ENCODE measurements at places on chromosomes 4 and X.

DNA sequence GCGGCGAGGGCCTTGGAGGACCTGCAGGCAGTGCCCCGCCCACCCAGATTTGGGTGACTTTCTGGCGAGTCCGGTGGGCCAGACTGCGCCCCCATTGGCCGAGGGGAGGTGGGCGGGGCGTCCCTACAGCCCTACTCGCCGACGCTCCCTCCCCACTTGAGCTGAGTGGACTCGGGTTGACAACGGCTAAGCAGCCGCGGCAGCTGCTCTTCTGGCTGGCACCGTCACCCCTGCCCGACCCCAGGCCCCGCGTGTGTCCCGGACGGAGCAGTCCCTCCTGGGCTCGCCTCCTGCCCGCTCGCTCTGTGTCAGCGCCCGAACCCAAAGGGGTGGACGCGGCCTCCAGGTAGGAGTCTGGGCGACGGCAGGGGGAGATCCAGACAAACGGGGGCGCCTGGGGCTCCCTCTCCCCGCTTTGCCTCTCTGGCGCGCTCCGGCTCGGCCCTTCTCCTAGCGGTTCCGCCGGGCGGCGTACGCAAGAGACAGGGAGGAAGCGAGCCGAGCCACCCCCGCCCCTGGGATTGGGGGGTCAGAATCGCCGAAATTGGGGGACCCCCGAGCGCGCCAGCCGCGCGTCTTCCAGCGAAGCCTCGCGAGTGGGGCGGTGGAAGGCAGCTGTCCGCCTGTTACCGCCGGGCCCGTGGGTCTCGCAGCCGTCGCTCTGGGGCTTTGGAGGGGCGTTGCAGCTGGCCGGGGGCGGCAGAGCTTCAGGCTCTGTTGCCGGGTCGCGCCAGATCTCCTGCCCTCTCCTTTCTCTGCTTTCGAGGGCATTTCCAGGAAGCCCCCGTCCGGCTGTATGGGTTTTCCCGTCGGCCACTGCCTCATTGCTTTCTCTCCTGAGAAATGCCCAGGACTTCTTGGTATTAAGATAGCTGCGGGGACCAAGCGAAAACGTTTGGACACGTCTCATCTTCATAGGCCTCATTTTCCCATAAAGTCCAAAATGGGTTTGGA lies 46.3 kb downstream of the STARD8 start:
- H3K4me3 ChIP-seq, result peak overlapping the region; percentile 18
- H3K4me1 ChIP-seq, result peaks cover 13% of the 10 kb centered on the region
- DNase-seq, result no peak
- no peaks in the 10 kb centered on the region for H3K36me3 ChIP-seq

DNA sequence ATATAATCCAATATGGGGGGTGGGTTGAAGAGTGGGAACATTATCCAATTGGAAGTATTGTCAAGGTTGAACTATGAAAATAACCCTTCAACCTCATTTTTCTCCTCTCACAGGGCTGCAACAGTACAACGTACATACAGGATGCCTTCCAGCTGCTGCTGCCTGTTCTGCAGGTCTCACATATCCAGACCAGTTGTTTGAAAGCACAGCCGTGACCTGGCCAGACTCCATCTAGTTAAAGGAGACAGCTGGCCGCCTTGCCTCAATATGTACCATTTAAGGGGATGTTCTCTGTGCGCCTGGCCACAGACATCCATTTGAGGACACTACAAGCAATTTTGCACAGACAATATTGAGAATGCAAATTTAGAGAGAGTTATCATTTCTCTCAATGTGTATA lies 75.7 kb downstream of the FAM114A1 start:
- H3K27me3 ChIP-seq, result no peaks in the 10 kb centered on the region
- H3K27ac ChIP-seq, result no peak overlapping the region
- H3K4me3 ChIP-seq, result no peak overlapping the region
- H3K4me1 ChIP-seq, result no peaks in the 10 kb centered on the region

- H3K36me3 ChIP-seq, result no peaks in the 10 kb centered on the region
- H3K27ac ChIP-seq, result no peak overlapping the region
- DNase-seq, result peak; percentile 77
- no peaks in the 10 kb centered on the region for H3K27me3 ChIP-seq
- no peak overlapping the region for H3K4me3 ChIP-seq
Observed at GRCh38 chrX:81195712-81196111, 6.0 kb downstream of the HMGN5 start.

DNA sequence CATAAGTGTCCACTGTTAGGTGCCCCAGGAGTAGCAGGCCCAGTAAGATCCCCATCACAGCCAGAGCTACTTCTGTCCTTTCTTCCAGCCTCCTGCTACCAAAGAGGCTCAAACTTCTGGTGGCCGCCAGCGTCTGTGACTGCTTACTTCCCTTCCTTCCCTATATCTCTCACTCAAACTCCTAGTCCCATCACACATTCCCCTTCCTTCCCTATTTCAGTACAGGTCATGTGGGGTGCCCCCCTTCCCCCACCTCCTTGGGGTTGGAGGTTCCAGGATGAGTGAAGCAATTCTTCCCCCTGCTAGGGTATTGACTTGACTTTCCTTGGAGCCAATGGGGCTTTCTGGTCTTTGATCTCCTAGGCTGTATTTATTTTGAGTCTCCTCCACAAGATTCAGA lies at the start of gene VSIG4:
Gene VSIG4 (minus strand): TSS at position 137 of the 400 bp plus-strand sequence. CDS start 82 bp downstream, at position 55.
- no peaks in the 10 kb centered on the region for H3K27me3 ChIP-seq
- H3K4me1 ChIP-seq, result peaks cover 10% of the 10 kb centered on the region
- no peaks in the 10 kb centered on the region for H3K36me3 ChIP-seq
- no peak within 1 kb of the TSS for H3K4me3 ChIP-seq
- no peak within 1 kb of the TSS for H3K27ac ChIP-seq
- DNase-seq, result no peak

GRCh38 chr4:169070895-169071218 lies 60.8 kb upstream of the CBR4 start:
- no peaks in the 10 kb centered on the region for H3K27me3 ChIP-seq
- H3K4me1 ChIP-seq, result peaks cover 8% of the 10 kb centered on the region
- H3K36me3 ChIP-seq, result no peaks in the 10 kb centered on the region
- H3K4me3 ChIP-seq, result no peak overlapping the region
- no peak for DNase-seq

DNA sequence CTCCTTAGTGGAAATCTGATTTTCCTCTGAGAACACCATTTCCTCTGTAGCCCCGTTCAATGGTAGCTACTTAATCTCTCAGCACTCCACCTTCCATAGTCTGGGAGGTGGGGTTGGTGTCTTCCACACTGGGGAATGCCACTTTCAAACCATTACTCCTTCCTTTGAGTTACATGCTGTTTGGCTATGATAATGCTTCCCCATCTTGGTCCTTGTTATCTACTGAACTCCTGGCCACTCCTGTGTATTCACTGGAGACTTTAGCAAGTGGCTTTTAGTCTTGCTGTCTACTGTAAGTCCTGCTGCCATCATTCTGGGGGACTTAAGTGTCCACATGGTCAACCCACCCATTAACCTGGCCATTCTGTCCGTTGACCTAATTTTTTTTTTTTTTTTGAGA lies 63.9 kb upstream of the SMIM10 start:
- no peak for DNase-seq
- no peaks in the 10 kb centered on the region for H3K4me1 ChIP-seq
- H3K36me3 ChIP-seq, result no peaks in the 10 kb centered on the region
- no peak overlapping the region for H3K27ac ChIP-seq
- no peaks in the 10 kb centered on the region for H3K27me3 ChIP-seq
- H3K4me3 ChIP-seq, result no peak overlapping the region

DNA sequence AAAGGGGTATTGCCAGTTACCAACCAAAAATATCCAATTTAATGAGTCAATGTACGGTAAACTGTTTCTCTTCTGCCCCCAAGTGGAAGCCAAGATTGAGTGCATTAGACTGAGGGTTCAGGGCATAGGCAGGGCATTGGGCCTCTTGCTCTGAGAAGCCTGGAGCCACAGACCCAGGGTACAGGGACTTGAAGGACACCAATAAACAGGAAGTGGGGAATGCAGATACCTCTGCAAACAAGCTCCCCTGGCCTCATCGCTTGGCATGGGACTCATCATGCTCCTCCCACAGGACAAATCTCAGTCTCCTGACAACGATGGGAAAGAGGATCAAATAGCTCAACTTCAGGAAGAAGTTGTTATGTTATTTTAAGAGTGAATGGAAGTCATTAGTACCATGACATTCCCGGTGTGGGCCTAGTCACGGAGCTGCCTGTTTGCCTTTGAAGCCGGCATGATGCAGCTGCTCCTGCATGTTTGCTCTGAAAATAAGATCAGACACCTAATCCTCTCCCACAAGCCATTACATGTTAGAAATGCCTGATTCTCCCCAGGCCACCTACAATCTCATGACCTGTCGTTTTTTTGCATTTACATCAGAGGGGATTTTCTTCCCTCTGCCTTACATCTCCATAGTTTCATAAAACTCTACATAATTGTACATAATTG lies 224.2 kb downstream of the RCHY1 start:
- DNase-seq, result no peak
- H3K4me1 ChIP-seq, result no peaks in the 10 kb centered on the region
- no peaks in the 10 kb centered on the region for H3K27me3 ChIP-seq
- H3K27ac ChIP-seq, result no peak overlapping the region

GRCh38 chr4:150366487-150366999 lies 215.4 kb upstream of the MAB21L2 start:
- H3K36me3 ChIP-seq, result no peaks in the 10 kb centered on the region
- no peak overlapping the region for H3K4me3 ChIP-seq
- no peaks in the 10 kb centered on the region for H3K27me3 ChIP-seq
- DNase-seq, result no peak
- no peaks in the 10 kb centered on the region for H3K4me1 ChIP-seq
- H3K27ac ChIP-seq, result no peak overlapping the region

- H3K27me3 ChIP-seq, result no peaks in the 10 kb centered on the region
- H3K27ac ChIP-seq, result no peak overlapping the region
- H3K36me3 ChIP-seq, result no peaks in the 10 kb centered on the region
- H3K4me1 ChIP-seq, result no peaks in the 10 kb centered on the region
Observed at GRCh38 chrX:77143907-77144306, 303.3 kb upstream of the FGF16 start.

GRCh38 chr4:110667670-110668069 lies 44.8 kb upstream of the PITX2 start:
- H3K27ac ChIP-seq, result no peak overlapping the region
- no peaks in the 10 kb centered on the region for H3K4me1 ChIP-seq
- no peaks in the 10 kb centered on the region for H3K36me3 ChIP-seq
- DNase-seq, result no peak

- no peak for DNase-seq
- no peak overlapping the region for H3K27ac ChIP-seq
- no peaks in the 10 kb centered on the region for H3K4me1 ChIP-seq
- peaks cover 21% of the 10 kb centered on the region for H3K36me3 ChIP-seq
Observed at GRCh38 chr4:374298-375160, 36.9 kb downstream of the ZNF141 start.

GRCh38 chr4:10111067-10111801 lies 5.4 kb downstream of the WDR1 start:
- H3K27me3 ChIP-seq, result no peaks in the 10 kb centered on the region
- H3K27ac ChIP-seq, result no peak overlapping the region
- DNase-seq, result no peak
- peaks cover 87% of the 10 kb centered on the region for H3K4me1 ChIP-seq

GRCh38 chr4:114349543-114350175 lies 248.9 kb upstream of the UGT8 start:
- H3K27ac ChIP-seq, result no peak overlapping the region
- H3K4me3 ChIP-seq, result no peak overlapping the region
- DNase-seq, result no peak
- H3K4me1 ChIP-seq, result no peaks in the 10 kb centered on the region

GRCh38 chr4:77505275-77505957 lies 100.2 kb upstream of the CXCL13 start:
- H3K4me1 ChIP-seq, result no peaks in the 10 kb centered on the region
- no peak overlapping the region for H3K27ac ChIP-seq
- no peaks in the 10 kb centered on the region for H3K27me3 ChIP-seq
- H3K36me3 ChIP-seq, result no peaks in the 10 kb centered on the region

DNA sequence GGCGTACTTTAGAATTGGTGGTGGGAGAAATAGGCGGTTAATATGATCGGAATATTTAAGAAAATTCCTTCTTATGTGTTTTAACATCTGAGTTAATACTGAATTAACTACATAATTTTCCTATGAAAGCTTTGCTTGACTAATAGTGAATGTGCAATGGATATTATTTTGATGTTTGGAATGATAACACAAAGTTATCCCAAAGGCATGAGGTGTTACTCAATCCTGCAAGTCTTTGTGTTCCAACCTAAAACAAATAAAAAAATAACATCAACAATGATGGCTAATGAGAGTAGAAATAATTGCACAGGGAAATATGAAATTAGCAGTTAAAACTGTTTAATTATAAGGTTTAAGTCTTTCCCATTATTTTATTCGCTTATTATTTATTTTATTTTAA lies 183.6 kb upstream of the ARSJ start:
- H3K4me1 ChIP-seq, result no peaks in the 10 kb centered on the region
- H3K27ac ChIP-seq, result no peak overlapping the region
- DNase-seq, result no peak

DNA sequence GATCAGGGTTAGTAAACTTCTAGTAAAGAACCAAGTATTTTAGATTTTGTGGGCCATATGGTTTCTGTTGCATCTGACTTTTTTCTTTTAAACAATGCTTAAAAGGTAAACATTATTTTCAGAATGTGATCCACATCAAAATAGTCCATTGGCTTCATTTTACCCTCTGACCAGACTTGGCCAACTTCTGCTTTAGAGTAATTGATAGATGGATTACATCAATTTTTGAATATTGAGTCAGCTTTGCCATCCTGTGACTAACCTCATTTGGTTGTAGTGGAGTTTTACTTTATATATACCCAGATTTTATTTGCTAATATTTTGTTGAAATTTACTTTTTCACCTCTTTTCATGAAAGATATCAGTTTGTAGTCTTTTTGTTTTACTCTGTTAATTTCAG lies 559.8 kb downstream of the TLL1 start:
- no peak overlapping the region for H3K4me3 ChIP-seq
- no peak for DNase-seq
- H3K27me3 ChIP-seq, result no peaks in the 10 kb centered on the region
- H3K36me3 ChIP-seq, result no peaks in the 10 kb centered on the region
- H3K4me1 ChIP-seq, result no peaks in the 10 kb centered on the region

DNA sequence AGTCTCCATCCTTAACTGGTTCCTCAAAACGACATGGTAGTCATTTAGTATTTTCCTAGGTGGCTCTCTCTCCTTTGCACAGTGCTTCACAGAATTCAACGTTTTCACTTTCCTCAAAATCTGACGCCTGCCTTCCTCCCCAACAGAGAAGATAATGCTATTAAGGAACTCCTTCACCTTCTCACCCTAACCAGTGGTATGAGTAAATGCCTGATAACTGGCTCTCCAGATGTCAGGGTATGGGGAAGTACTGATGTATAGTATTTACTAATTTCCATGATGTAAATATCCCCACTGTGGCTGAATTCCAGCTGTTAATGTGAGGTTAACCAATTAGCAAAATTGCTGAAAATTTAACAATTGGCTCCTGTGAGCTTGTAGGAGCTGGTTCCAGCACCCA lies 28.8 kb upstream of the NSUN7 start:
- H3K4me3 ChIP-seq, result no peak overlapping the region
- H3K27me3 ChIP-seq, result no peaks in the 10 kb centered on the region
- no peak overlapping the region for H3K27ac ChIP-seq
- H3K36me3 ChIP-seq, result no peaks in the 10 kb centered on the region
